ENCODE measurements at places on chromosomes 4 and X.

DNA sequence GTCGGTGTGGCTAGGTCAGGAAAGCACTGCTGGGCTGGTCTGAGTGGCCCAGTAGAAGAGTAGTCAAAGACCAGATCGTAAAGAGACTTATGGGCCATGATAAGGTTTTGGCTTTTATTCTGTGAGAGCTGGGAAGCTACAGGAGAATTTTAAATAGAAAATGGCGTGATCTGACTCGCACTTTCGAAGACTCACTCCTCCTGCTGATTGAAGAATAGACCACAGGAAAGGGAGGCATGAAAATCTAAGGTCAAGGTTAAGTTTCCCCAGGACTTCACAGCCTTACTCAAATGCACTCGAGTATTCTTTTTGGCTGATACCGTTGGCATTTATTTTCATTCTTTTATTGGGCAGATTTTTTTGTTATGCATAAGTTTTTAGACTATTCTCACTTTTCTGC is 231.4 kb upstream of the ANKRD50 start:
- no peak for DNase-seq

DNA sequence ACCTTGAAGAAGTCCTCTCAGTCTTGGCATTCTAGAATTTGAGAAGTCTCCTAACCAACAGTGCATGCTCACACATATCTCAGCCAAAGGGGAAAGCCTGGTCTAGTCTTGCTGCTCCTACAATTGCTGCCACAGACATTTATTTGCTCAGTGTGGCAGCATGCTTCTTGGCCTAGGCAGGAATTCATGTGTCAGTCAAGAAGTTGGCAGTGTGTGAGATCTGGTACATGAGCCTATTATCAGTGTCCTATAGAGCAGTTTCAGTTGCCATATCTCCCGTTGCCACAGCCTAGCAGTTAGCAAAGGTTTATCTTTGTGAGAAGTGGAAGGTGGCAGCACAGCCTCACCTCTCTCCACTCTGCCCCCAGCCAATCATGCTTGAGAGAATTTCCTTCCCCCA is 176.9 kb upstream of the ARHGEF9 start:
- no peak for DNase-seq

DNA sequence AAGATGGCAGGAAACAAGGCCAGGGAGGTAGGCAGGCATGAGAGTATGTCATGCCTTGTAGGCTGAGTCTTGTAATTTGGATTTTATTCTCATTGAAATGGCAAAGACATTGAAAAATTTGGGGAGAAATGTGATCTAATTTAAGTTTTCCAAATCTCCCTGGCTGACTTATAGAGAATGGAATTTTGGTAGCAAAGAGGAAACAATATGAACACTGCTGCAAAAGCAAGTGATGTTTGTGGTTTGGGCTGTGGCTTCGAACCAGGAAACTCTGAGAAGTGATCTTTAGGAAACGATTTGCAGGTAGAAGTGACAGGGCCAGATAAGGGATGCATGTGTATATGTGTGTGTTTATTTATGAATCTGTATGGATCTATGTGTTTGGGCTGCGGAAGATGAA is 35.6 kb downstream of the ARSJ start:
- no peak for DNase-seq

DNA sequence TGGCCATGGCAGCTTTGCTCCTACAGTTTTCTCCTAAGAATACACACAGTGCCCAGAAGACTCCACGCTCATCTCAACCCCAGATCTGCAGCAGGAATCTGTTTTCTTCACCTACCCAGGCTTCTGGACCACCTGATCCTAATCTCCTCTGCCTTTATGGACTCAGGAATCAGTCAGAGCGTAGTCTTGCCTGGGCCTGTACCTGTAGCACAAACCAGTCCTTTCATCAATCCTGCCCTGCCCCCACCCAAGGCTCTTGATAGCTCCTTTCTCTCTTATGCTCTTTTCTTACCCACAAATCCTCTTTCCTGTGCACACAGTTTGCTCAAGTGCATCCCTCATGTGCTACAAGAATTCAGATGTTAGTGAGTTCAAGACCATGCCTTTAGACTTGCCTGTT is 89.7 kb downstream of the ZNF718 start:
- no peak for DNase-seq

GRCh38 chr4:109235683-109236082 is 66.8 kb downstream of the COL25A1 start:
- no peak for DNase-seq

DNA sequence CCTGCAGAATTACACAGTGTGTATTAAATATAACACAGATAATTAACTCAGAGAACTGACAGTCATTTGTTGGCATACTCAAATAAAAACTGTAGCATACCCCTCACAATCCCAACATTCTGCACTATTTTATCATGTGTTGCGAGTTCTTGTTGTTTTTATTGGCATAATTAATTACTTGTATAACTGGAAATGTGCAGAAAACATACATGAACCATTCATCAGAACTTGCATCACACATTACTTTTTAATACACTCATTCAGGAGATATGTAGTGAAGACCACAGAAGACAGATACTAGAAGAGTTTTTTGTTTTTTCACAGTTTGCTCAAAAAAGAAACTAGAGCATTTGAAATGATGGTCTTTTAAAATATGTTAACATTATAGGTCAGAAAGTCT is 74.6 kb upstream of the NEIL3 start:
- DNase-seq, result no peak

- no peak for DNase-seq
Measured at GRCh38 chr4:147381749-147382148, 99.1 kb upstream of the EDNRA start.

- DNase-seq, result no peak
Measured at GRCh38 chr4:181647396-181648147, 595.6 kb upstream of the TENM3 start.
